Adipocyte (in vitro differentiated cells): ENCODE measurements at places on chromosomes 5 and 9.
A peak's percentile ranks its signal among the peaks of the same experiment; 100 is the strongest.

DNA sequence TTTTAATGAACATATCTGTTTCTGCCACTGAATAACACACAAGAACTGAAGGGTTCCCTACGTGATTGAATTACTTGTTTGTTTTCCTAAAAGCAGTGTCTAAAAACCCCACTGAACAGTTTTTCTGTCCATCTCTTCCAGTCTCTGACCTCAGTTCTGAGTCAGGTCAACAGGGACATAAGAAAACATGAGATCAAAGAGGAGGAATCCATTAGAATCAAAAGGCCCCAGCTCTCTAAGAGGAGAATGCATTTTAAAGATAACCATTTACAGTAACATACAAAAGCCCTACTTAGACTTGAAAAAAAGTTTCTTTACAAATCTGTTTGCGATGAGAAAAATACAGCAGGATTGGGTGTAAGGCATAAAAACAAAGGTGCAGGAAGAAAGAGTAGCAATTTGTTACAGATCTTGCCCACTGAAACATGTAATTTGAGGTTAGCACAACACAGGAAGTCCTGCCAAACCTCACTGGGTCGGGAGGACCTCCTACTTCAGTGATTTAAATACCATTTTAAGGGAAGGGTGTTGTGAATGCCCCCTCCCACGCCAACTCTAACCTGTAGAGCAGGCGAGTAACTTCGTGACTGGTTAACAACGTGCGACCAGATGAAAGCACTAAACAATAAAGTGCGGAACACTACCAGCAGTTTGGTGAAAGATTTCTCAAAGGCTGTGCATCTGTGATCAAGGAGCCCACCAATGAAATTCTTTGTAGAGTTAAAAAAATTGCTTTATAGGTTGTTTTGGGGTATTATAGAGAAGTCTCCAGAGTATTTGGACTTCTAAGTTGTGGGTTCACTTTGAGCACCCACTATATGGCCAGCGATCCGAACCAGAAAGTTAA lies 1.3 kb downstream of the QSOX2 start:
- DNase-seq = no peak

DNA sequence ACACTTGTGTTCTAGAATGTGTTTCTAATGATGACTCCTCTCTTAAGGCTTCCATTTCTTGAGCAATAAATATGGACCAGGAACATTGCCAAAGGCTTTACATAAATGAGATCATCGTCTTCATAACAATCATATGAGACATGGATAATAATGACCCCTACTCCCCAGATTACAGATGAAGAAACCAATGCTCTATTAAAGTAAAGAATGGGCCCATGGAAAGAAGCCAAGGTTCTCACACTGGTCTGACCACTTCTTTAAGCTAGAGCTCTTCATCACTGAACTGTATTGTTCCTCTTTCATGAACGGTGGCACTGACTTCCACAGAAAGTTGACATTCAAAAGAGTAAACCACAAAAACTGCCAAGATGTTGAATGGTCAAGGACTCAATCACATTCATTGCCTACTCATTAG lies 65.3 kb downstream of the MARCHF3 start:
- peak; percentile 80 for DNase-seq

DNA sequence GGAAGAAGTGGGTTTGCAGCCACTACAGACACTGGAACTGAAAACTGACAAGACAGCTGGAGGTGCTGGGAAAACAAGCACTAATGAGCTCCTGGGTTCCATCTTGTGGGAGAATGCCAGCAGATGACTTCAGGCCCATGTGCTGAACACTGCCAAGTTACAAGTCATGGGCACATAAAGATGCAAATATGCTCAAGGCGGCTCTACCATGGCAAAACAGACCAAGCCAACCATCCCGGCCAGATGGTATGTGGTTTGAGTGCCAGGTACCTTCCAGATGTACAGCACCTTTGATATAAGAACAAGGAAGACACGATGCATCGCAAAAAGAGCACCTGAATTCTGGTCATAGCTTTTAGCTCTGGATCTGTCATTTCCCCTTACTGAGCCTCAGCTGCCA lies 19.9 kb downstream of the TNFSF8 start:
- no peak for DNase-seq

DNA sequence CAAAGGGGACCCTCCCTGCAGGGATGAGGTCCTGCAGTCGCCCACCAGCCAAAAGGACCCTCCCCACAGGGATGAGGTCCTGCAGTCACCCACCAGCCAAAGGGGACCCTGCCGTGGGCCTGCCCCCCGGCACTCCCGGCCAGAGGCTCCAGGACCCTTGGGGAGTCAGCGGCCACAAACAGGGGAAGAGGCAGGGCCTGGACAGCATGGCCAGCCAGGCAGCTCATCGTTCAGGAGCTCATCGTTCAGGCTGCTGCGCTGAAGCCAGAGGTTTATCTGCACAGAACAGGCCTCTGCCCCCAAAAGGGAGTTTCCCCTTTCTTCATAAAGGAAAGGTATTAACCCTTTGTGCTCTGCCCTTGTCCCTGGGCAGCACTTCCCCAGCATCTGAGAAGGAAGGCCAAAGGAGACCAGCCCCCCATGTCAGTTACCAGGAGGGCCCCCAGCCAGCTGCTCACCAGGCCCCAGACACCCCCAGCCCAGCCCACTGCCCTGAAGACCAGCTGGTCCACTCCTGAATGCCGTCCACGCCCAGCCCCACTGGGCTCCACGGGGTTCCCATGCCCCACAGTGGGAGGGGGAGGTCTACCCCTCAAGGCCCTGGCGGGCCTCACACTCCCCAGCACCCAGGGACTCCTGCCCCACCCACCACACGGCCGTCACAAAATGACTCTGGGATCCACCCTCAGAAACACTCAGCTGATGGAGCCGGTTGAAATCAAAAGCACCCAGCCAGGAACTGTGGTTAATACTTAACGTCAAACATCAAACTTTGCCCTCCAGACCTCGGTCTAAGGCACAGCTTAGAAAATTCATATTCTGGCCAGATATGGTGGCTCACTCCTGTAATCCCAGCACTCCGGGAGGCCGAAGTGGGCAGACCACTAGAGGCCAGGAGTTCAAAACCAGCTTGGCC lies 6.3 kb downstream of the SLC12A7 start:
- no peak for DNase-seq

DNA sequence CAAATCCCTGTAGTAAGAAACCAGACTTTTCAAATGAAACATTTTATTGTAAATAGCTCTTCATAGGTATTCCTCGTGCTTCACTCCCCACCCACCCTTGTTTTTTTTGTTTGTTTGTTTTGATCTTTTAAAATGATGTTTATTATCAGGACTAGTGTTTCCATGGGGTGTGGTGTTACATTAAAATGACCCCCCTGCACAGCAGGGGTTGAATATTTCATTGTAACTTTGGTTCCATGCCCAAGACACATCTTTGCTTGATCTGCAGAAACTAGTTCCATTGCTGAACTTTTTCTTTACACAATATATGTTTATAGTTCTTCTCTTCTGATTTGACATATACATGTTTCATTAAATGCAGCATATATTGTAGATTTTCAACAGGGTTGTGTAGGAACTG lies 81.3 kb upstream of the DPYSL3 start:
- DNase-seq = no peak

- DNase-seq = no peak
Observed at GRCh38 chr5:112485934-112486355, 66.9 kb upstream of the EPB41L4A start.

- no peak for DNase-seq
Observed at GRCh38 chr5:134462761-134463160, 51.1 kb upstream of the CDKN2AIPNL start.

DNA sequence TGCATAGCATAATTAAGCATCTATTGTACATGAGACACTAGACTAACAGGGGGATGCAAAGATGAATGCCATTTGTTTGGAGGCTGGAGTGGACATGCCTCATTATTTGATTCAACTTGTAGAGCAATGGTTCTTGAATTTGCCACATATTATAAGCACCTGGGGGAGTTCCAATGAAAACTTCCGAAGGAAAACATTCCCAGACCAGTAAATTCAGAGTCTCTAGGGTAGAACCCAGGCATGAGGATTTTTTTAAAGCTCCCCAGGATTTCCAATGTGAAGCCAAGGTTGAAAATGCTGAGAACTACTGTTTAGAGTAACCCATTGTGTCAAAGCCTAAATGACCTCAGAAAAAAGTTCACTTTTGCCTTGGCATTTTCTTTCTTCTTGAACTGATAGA lies 93.9 kb upstream of the ITGA1 start:
- no peak for DNase-seq

DNA sequence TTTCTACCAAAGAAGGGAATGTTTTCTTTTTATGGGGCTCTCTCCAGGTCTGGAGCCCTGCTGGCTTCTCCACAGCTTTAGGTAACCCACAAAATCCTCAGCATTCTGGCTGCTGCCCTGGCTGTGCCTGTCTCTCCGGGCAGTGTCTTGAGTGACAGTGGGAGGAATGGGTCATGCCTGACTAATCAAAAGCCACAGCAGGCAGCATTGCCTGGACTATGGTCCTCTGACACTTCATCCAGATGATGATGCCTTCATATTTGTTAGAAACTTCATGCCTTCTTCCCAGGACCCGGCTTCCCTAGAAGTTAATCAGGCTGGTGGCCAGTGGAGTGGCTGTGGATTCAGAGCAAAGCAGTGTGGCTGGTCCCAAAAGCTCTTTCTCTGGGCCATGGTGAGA lies 32.2 kb upstream of the TGFBI start:
- no peak for DNase-seq

GRCh38 chr5:92956886-92957285 lies 624.1 kb downstream of the NR2F1-AS1 start:
- DNase-seq = no peak

- DNase-seq = no peak
Observed at GRCh38 chr9:114477642-114478041, 27.6 kb downstream of the WHRN start.

DNA sequence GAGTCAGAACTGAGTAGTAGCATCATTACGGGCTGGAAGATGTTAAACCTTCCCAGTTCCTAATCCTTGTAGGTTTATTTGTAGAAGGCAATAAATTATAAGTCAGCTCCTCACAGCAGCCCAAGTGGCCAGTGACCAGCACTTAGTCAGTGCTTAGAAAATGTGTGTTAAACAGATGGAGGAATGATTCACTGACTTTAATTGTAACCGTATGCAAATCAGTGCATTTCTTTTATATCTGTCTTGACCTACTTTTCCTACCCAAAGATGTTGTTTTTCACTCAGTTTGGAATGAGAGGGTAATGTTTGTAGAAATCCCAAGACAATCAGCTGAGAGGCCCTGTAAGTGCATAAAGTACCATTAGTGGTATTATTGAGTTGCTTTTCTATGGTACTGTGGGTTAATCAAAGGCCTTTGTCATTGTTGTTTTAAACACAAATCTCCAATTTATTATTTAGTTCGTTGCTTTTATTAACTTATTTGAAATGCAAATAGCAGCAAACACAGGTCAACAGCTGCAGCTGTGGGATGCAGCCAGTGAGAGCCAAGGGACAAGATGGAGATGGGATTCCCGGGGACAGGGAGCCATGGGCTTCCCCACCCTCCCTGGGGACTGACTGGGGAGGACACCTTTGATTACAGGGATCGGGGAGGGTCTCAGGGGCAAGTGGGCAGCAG lies 49.8 kb downstream of the MAP1B start:
- DNase-seq = peak; percentile 85

GRCh38 chr5:62256161-62257019 lies 49.6 kb upstream of the KIF2A start:
- DNase-seq = peak; percentile 10

GRCh38 chr9:28212979-28213378 lies 639.7 kb upstream of the C9orf72 start:
- peak; percentile 67 for DNase-seq

DNA sequence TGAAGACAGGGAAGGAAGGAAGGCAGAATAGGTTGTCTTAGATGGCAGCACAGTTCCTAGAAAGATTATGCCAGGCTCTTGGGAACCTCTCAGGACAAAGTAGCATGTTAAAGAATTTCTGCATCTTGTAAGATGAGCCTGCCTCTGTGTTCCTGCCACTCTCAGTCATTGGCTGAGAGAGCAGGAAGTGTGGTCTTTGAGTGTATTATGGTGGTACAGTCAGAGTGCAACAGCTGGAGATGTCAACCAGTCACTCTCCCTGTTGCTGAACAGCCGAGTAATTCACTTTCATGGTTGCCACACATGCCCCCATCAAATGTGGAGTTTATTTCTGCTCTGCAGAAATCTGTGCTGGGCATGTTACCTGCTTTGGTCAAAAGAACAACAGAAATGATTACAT lies 659.6 kb upstream of the RIOK2 start:
- no peak for DNase-seq

GRCh38 chr9:105116052-105116868 lies 128.2 kb upstream of the SLC44A1 start:
- DNase-seq = no peak

- DNase-seq = no peak
Observed at GRCh38 chr5:59583151-59583809, 310.2 kb downstream of the PDE4D start.

GRCh38 chr9:126470241-126470993 lies 143.3 kb upstream of the LMX1B start:
- DNase-seq = no peak

DNA sequence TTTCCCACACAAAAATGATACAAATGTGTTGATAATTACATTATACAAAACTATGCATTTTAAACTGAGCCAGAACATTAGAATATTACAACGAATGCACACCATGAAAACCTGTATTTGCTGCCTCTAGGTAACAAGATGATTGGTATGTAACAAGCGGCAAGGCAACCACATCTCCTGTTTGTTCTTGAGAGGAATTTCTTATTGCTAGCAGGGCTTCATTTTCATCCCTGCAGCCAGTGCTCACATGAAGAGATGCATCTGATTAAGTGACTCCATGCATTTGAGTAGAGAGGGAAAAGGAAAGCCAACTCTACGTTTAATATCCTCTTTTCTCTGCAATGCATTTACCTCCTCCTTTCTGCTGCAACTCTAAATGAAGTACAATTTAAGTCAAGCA lies 36.6 kb downstream of the FRMD3 start:
- no peak for DNase-seq

- DNase-seq = peak; percentile 83
Observed at GRCh38 chr9:87711857-87712800, 13.8 kb upstream of the CTSL start.
